Umbilical cord (tissue), 2 donors: ENCODE measurements at places on chromosomes 16 and 17. TPM values are rescaled to one million over a fixed set of nuclear protein-coding genes. Genes with fewer than 3 reads are reported as not detected.

DNA sequence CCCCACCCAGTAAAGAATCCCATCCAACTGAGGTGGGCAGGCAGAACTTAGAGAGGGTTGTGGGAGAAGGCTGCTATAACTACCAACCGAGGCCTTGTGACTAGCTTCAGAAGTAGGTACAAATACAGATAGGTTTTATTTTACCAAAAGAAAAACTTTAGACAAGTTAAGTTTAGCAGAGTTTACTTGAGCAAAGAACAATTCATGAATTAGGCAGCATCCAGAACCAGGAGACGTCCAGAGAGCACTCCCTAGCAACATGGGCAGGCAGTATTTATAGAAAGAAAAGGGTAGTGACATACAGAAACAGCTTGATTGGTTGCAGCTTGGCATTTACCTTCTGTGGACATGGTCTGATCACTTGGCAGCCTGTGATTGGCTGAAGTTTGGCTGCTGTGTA lies 42.1 kb downstream of the SLFN5 start:
- DNase-seq: no peak

DNA sequence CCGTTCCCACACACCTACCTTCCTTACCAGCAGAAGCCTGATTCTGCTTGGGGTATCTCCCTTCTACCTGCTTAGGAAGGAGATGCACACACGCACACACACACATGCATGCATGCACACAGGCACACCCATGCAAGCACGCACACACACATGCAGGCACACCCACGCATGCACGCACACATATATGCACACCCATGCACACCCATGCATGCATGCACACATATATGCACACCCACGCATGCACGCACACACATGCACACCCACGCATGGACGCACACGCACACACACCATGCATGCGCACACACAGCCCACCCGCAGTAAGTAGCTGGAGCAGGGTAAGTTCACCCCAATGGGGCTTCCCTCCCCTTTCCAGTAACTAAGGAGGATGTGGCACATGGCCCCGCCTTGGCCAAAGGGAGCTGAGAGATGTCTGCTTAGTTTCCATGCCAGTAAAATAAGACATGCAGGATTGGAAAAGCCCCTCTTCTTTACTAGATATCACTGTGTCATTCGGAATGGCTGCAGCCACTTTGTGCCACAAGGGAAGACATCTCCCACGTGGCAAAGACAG lies 33.7 kb downstream of the ADCY9 start:
- DNase-seq: no peak

DNA sequence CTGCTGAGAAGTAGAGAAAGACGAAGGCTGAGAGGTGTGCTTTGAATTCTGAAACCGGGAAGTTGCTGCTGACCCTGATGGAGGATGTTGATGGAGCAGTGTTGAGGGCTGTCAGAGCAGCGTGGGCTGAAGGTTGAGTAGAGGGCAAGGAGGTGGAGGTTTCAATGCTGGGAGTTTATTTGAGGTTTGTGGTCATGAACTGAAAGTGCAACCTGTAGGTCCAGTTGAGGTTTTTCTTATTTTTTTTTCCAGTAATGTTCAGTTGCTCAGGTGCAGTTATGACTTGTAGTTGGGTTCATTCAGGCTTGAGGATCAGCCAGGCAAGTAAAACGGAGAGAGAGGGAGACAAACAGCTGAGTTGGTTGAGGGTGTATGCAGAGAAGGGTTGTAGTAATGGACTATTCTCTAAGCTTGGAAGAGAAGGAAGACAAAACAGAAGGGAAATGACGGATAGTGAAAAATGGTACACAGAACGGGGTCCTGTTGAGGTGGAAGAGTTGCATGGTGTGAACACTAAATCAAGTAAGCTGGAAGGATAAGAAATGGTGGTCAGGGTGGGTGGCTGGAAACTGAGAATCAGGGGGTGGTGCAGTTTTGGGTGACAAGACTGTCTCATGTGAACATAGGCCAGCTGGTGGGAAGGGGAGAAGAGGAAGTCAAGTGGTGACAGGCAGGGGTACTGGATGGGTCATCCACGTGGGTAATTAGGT lies 8.7 kb upstream of the UBE2G1 start:
- DNase-seq: no peak

- DNase-seq: no peak
Measured at GRCh38 chr17:35352284-35352683, 21.1 kb downstream of the SLFN11 start.

DNA sequence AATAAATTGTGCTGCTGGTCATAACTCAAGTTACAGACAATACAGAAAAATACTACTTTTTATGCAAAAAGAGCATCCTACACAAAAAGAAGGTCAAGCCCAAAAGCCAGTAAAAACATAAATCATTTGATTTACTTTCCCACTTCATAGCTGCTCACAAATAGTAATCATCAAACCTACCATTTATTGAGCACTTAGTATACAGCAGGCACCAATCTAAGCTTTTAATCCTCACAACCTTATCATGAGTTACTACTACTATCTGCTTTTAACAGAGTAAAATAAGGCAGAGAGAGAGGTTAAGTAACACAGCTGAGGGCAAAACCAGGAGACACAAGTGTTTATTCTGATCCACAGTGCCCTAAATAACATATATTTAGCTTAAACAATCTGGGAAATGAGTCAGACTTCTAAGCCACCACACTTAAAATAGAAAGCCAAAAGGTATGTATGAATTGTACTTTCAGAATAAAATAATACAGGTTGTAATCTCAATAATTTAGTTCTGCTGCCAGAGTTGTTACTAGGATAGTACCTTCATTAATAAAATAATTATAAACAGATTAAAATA lies 1.7 kb upstream of the AARS1 start:
- DNase-seq: no peak

GRCh38 chr17:75723171-75723930 lies 2.1 kb downstream of the ITGB4 start:
- DNase-seq: peak; percentile 15

DNA sequence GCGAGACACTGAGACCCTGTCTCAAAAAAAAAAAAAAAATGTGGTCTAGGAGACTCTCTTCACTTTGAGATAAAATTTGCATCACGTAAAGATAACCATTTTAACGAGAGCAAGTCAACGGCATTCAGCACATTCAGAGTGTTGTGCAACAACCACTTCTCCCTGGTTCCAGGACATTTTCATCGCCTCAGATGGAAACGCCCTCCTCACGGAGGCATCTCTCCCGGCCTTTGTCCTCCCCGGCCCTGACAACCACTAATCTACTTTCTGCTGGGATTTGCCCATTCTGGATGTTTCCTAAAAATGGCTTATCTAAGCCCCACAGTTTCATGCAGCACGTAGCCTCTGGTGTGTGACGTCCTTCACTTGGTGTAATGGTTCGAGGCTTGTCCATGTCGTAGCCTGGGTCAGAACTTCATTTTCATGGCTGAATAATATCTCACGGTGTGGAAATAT lies 6.4 kb upstream of the NPRL3 start:
- DNase-seq: no peak

- peak; percentile 78 for DNase-seq
Measured at GRCh38 chr17:81406117-81406953, 11.1 kb downstream of the BAHCC1 start.

GRCh38 chr16:4787627-4788482 lies at the start of gene SEPTIN12:
Gene SEPTIN12 (minus strand): TSS chr16:4788345. CDS start chr16:4787645, 700 bp downstream.
- no peak for DNase-seq

GRCh38 chr17:8872036-8872704 lies 4.7 kb upstream of the PIK3R6 start:
- no peak for DNase-seq

GRCh38 chr17:78709119-78709681 lies 72.9 kb downstream of the CYTH1 start:
- DNase-seq: no peak

- no peak for DNase-seq
Measured at GRCh38 chr16:81708266-81709015, 70.7 kb upstream of the PLCG2 start.

- DNase-seq: peak; percentile 44
Measured at GRCh38 chr17:50872710-50873424, 6.7 kb upstream of the TOB1 start.

GRCh38 chr16:87352818-87353217 lies 30.8 kb downstream of the FBXO31 start:
- no peak for DNase-seq

- DNase-seq: peak; percentile 73
Measured at GRCh38 chr17:73304438-73304837, 7.4 kb downstream of the CDC42EP4 start.

- DNase-seq: no peak
Measured at GRCh38 chr16:76970745-76971099, 220.3 kb upstream of the MON1B start.

DNA sequence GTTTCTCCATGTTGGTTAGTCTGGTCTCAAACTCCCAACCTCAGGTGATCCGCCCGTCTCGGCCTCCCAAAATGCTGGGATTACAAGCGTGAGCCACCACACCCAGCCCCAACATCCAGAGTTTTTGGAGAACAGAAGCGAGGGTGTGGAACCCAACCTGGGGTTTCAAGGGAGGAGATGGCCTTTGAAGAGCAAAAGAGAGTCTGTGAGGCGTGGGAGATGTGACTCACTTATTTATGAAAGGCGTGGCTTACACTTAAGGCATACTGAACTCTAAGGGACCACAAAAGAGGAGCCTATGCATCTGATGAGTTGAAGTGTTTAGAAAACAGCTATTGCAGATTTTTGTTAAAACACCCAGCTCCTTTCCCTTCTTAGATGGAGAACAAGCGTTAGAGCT lies 18.9 kb downstream of the ARSG start:
- no peak for DNase-seq

IGFALS gene
- 0.96 TPM for total RNA-seq

ABCC12 gene
- total RNA-seq: not detected

FAM20A gene
- 10.8 TPM for total RNA-seq

ZNF469 gene
- total RNA-seq: 5.3 TPM

ALOXE3 gene
- not detected for total RNA-seq

CCL8 gene
- 2.9 TPM for total RNA-seq

ZNF385C gene
- total RNA-seq: 1.2 TPM

SYNRG gene
- total RNA-seq: 14.4 TPM
